ENCODE measurements at places on chromosomes 6 and 20.
A peak's percentile ranks its signal among the peaks of the same experiment; 100 is the strongest.

GRCh38 chr20:15248618-15249395, 911.4 kb upstream of the FLRT3 start:
- no peak for DNase-seq

DNA sequence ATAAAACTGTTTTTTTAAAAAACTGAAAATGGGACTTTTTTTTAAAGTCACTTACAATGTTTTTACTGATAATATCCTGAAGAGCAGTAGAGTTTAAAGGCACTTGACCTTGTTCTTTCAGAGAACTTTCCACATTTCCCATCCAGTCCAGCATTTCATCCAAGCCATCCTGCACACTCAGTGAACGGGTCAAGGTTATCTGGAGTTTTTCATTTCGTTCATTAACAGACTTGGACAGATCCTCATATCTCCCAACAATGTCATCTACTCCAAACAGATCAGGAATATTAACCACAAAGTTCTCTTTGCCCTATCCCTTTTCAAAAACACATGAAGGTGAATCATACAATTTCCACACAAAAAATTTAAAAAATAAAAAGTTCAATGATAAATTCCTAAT, 69.1 kb downstream of the DST start:
- no peak for DNase-seq

DNA sequence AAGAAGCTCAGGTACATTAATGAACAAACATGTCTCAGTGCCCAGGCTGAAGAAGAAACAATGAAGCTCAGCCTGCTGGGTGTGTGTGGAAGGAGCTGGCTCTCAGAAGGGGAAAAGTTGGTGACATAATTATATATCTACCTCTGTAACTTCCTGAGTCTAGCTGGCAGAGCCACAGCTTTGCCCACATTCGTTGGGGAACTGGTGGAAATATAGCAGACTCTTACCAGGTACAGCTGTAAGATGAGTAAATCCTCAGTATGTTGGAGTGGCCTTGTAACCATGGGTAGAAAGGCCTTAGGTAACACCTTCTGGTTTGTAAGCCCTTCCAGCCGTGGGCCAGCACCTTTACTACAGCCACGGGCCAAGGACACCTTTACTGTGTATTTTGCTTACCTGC, 29.9 kb upstream of the PNRC1 start:
- no peak for DNase-seq

GRCh38 chr6:151350442-151351145, 40.8 kb downstream of the ZBTB2 start:
- no peak for DNase-seq

DNA sequence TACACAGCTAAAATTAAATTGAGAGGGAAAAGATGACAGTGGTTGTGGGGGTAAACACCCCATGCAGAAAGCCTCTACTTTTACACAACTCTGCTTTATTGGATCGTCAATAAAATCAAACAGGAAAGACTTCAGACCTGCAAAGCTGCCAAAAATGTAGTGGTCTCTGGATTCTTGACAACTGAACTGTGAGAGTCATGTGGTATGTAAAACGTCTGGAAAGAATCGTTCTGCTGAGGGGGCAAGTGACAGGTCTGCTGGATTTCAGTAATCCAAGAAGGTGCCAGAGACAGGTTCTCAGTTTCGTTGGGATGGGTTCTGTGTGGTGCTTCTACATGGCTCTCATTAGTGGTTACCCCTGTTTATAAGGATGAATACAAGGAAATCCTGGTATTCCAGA, 63.3 kb downstream of the TSPYL4 start:
- no peak for DNase-seq

- DNase-seq: no peak
These were observed 74.5 kb downstream of the HUS1B start for GRCh38 chr6:582370-582769.

DNA sequence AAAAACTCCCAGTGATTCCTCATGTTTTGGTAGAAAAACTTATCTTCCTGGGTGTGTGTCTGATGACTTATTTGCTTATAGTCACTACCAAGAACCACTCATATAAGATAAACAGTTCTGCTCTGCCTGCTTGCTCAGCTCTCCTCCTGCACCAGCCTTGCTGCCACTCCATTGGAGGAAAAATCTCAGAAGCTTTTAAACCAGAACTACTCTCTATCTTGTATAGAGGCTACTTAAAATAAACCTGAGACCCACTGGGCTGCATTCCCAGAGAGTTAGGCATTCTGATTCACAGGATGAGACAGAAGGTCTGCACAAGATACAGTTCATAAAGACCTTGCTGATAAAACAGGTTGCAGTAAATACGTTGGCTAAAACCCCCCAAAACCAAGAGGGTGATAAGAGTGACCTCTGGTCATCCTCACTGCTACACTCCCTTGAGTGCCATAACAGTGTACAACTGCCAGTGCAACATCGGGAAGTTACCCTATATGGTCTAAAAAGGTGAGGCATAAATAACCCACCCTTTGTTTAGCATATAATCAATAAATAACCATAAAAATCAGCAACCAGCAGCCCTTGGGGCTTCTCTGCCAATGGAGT, 728.3 kb downstream of the EPHA7 start:
- no peak for DNase-seq

- DNase-seq: no peak
These were observed 46.3 kb upstream of the FOXA2 start for GRCh38 chr20:22630701-22631100.

GRCh38 chr20:24994470-24995368, 2.2 kb upstream of the APMAP start:
- peak; percentile 68 for DNase-seq

- DNase-seq: peak; percentile 97
These were observed at the start of gene CSNK2B for GRCh38 chr6:31665501-31666336. CSNK2B (plus strand) TSS chr6:31666080; CDS start chr6:31666832, 752 bp downstream.

- no peak for DNase-seq
These were observed 112.1 kb downstream of the ASXL1 start for GRCh38 chr20:32470025-32470861.

- no peak for DNase-seq
These were observed 6.3 kb downstream of the FRMD1 start for GRCh38 chr6:168072730-168073129.

GRCh38 chr6:54244430-54244829, 63.8 kb upstream of the TINAG start:
- DNase-seq: no peak

GRCh38 chr20:46799781-46800408, 90.4 kb downstream of the SLC2A10 start:
- no peak for DNase-seq

GRCh38 chr6:114595591-114595990, 252.8 kb upstream of the HS3ST5 start:
- DNase-seq: no peak

DNA sequence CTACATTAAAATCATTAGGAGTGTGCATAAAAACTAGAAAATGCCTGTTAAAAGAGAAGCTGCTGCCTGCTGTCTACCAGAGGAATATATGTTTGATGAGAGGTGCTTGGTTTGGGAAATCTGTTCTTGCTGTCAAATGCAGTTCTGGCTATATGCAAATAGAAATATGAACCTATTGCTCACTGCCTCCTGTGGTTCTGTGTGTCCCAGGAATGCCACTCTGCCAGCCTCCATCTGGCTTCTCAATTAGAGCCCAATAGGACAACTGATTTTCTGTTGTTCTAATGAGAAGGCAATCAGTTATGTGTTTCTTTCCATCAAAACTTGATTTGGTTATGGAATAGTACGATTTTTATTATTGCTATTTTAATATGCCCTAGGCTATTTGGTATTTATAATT, 759.7 kb downstream of the HDGFL1 start:
- no peak for DNase-seq

DNA sequence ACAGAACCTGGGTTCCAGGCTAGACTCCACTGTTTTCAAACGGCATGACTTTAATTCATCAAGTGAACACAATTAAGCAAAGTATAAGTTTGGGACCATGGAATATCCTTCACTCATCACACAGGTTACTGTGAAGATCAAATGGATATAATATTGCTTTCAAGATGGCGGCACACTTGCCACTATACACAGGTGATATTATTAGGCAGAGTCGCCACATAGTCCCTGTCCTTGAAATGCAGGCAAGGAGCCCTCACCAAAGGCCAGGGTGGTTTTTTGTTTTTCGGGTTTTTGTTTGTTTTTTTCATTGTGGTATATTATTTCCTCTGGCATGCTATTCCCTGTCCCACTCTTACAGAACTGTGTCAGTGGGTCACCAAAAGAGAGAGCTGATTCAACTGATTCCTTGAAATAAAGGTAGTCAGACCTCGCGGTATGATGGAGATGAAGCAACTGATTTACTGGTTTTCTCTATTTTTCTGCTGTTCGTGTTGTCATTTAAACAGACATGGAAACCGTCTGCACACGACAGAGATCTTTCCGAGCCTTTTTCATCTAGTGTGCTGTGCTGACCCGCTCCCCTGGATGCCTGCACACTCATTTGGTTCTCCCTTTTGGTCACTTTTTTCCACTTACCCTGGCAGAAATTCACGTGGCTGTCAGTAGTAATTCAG, 29.7 kb downstream of the MYB start:
- DNase-seq: no peak

DNA sequence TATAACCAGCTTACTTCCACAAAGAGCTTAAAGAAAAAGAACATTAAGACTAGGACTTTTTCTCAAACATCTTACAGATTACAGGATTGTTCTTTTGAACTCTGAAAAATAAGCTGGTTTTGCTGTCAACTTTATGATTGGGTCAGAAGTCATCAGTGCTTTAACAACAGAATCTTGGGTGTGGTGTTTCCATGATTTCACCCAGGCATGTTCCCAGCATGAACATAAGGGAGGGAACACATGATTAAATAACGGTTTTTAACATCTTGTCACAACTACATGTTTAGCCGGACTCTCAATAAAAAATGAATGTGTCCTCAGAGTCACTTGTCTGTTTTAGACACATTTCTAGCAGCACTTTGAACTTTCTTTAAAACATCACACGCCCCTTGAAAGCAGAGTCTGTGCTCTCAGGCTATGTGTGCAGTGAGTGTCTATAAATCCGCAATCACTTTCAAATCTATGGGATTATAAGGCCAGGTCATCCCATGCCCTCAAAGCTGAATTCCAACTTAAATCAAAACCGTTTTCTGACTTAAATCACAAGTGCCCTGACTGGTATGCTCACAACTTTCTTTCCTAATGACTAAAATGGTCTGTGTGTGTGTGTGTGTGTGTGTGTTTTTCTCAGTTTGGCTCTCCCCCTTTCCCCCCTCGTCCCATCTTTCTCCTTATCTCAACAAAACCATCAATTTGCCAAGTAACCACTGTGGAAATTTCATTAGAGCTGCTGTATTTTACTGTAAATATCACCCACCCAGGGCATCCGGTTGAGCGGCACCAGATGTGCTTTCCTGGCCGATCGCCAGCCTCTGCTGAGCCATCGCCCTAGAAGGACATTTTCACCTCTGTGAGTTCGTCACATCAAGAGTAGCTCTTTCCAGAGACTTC, 216.8 kb upstream of the DTNBP1 start:
- peak; percentile 12 for DNase-seq

DNA sequence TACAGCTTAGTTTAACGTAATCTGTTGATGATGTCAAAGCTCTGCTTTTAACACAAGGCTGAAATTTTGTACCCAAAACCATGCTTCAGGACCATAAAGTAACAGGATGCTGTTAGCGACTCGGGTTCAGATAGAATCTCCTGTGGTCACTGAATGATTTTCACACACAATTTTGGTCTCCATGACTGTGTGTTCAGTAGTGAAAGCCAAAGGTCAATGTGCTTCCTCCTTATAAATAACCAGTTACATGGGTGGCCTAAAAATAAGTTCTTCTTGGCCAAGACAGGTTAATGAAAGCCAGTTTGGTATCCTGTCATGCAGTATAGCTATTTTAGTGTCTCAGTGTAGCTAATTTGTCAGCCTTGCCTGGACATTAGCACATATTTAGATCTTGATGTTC, 19.1 kb upstream of the LOC128125822 start:
- DNase-seq: no peak

- no peak for DNase-seq
These were observed 298.8 kb downstream of the FOXA2 start for GRCh38 chr20:22285555-22285954.

DNA sequence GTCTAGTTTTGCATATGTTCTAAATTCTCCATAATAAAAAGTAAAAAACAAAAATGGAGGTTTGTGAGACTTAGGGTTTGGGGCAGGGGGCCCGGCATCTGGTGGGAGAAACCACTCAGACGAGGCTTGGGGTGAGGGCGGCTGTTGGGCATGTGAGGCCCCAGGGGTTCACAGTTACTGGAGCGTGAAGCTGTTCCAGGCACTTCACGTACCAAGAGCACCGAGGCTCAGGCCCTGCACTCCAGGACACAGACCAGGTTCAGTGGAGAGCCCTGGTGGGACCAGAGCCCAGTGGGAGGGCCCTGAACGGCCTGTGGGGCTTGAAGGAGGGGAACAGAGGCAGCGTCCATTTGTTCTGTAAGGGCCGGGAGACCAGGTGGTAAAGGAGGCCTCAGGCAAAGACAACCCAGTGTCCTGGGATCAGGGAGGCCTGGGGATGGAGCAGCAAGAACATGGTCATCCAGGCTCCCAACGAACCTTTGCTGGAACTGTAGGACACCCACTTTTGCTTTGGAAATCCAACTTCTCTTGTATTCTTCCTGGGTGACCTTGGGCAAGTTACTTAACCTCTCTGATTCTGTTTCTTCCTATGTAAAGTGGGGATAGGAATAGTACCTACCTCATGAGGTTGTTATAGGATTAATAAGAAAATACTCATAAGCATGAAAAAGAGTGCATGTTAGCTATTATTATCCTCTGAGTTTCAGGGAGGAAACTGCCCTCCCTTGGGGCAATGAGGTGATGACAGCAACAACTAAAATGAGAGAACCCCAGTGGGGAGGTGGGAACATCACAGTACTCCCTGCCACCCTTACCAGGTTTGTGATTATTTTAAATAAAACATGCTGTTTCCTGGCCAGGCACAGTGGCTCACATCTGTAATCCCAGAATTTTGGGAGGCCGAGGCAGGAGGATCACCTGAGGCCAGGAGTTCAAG, 1.1 kb upstream of the FGD2 start:
- no peak for DNase-seq

- no peak for DNase-seq
These were observed 18.7 kb downstream of the SRXN1 start for GRCh38 chr20:634148-634925.

GRCh38 chr20:44454306-44454963, 21.2 kb upstream of the TTPAL start:
- DNase-seq: no peak

- DNase-seq: no peak
These were observed 281.3 kb downstream of the PTPRK start for GRCh38 chr6:128239146-128239545.

GRCh38 chr20:46523696-46524328, 10.5 kb upstream of the ZNF334 start:
- no peak for DNase-seq
